Osteoblast (primary cell): ENCODE measurements at places on chromosomes 12 and 14.

DNA sequence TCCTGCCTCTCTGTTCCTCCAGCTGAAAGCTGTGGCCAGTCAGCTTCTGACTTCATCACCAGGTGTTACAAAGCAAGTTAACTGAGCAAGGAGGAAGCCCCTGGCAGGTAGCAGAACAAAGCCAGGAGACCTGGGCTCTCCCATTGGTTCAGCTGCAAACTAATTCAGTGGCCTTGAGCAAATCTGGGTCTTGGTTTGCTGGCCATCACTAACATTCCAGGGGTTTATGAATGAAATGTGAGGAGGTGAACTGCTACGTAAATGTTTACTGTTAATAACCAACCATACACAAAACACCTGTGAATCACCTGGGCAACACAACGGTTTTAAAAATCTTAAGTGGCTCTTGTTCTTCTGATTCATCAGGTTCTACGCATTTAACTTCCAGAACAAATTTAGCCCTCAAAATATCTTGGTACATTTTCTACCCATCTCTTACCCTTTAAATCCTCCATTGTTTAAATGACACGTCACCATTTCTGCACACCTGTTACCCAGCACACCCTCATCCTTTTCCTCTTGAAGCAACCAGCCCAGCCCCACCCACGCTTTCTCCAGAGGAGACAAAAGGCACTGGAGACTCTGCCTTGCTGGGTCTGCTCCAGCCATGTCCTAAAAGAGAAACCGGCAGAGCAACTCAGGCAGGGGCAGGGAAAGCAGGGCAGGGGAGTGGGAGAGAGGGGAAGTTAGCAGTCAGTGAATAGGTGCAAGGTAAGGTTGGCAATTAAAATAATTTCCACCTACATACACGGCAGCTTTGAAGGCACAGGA, 49.3 kb upstream of the TSPAN11 start:
- DNase-seq, result no peak

GRCh38 chr14:104728631-104729030, 4.6 kb downstream of the ADSS1 start:
- DNase-seq, result no peak

- no peak for DNase-seq
Measured at GRCh38 chr14:98844456-98844855, 427.5 kb downstream of the BCL11B start.

DNA sequence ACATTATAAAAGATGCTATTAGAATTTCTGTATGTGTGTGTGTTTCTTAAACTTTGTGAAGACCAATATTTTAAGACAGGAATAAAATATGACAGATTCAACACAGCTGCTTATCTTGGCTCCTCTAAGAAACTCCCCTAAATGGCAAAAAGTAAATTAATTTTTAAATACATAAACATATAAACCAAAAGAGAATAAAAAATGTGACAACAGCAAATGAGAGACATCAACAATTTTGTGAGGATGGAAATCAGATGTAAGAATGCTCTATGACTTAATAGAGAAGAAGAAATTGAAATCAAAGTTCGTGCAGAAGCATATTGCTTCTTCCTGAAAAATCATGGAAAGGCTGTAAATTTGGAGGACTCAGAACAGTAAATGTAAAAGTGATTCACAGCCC, 1083.8 kb downstream of the FLRT2 start:
- DNase-seq, result no peak

DNA sequence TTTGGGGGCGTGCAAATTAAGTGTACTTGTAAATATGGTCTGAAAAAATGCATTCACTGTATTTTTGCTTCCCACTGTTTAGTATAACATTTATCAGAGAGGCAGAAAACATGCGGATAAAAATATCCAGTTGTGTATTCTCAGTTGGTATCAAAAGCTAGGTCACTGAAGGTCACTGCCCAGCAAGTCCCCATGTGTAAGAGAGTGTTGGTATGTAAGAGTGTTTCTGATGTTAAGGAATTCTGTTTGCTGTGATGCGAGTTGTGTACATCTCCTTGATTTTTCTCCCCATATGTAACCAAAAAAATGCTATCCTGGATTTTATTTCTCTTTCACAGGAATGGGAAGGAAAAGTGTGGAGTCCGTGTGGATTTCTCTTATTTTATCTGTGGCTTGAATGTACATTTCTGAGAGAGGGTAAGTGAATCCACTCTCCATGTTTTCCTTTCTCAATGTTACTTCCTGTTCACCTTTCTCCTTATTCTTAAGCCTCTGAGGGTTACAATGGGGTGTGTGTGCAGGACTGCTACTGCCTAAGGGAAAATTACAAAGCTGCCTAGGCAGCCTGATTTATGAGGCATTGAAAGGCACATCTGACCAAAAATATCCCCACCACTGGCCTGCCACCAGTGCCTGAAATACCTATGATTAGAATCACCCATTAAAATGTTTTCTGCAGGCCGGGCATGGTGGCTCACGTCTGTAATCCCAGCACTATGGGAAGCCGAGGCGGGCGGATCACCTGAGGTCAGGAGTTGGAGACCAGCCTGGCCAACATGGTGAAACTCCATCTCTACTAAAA, 97.9 kb upstream of the USP44 start:
- no peak for DNase-seq
